Left renal cortex interstitium (tissue), 4 donors: ENCODE measurements at places on chromosomes 7 and 10.

DNA sequence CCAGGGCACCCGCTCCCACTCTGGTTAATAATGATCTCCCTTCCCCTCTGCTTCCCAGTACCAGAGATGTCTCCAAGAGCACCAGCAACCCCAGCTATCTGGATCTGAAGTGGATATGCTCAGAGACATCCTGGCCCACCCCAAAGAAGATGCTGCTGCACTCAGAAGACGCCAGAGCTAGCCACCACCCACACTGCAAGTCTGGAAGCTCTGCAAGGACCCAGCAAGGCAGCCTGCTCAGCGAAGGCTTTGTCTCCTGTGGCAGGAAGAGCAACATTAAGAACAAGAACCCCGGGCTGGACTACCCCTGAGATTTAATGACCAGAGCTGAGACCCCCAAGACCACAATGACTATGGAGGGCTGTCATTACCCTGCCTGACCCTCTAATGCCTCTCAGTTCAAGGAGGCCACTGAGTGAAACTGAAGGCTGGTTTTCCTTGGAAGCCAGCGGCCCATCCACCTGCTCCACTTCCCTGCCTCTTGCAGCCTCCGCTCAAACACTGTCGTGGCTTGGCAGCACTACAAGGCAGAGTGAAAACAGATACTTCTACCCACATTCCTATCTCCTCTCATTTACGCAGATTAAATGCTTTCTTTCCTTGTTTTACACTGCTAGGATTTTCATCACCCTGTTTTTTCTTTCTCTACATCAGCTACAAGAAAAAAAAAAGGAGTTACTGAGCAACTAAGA is 202.2 kb downstream of the SNX10 start:
- DNase-seq = no peak

- no peak for DNase-seq
Observed at GRCh38 chr7:47454069-47454973, 127.6 kb downstream of the TNS3 start.

DNA sequence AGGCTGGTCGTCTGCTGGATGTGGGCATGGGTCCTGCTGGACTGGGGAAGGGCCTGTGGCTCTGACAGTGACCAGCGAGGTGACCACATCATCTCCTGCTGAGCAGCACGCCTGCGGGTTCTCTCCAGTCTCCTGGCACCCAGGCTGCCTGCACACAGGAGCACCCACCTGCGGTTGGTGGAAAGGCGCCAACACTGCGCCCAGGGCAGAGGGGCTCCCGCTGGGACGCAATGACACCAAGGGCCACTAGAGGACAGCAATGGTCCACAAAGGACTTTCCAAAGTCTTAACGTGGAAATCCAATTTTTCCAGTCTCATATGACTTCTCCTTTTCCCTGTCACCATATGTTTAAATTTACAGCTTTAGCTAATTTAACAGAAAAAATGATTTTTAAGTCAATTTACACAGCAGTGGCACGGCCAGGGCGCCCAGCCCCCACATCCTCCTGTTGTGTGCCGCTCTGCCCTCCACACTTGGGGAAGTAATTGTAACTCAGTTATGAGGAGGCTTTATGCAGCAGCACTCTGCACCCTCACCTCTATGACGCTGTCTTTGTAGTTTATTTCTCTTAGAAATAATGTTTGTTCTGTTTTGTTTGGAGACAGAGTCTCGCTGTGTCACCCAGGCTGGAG is 38.1 kb downstream of the CFAP46 start:
- DNase-seq = no peak

DNA sequence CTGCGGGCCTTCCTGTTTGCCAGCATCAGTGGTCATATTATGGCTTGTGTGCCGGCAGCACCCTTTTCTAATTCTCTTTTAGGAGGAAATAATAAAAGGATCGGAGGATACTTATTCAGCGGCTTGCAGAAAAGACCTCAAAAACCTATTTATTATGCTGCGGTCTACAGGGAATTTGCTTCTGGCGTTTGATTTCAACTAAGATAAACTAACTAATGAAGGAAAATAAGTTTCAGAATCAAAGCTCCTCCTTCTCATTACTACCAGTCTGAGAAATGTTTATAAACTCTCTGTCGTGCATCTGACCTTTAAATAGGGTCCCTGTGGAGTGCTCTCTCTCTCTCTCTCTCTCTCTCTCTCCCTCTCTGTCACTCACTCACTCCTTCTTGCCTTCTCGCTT is 335.0 kb upstream of the GLI3 start:
- DNase-seq = no peak

DNA sequence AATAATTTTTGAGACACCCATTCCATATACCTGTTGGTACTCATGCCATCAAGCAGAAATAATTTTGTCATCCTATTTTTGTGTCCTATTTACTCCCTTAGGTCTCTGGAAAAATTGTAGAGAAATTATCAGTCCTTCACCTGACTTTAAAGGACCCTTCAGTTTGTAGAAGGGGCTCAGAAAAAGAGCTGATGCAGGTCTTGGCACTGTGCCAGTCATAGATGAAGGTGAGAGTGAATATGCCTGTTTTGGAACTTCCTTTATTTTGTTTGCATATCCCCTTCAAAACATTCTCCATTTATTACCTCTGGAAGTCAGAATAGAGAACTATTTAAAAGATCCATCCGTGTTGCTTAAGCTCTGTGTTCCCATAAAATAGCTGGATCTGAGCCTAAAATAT is 321.0 kb upstream of the TPK1 start:
- no peak for DNase-seq

GRCh38 chr10:71081912-71082311 is 130.5 kb upstream of the UNC5B start:
- DNase-seq = no peak

- DNase-seq = no peak
Observed at GRCh38 chr7:98785929-98786571, 83.8 kb downstream of the TMEM130 start.

DNA sequence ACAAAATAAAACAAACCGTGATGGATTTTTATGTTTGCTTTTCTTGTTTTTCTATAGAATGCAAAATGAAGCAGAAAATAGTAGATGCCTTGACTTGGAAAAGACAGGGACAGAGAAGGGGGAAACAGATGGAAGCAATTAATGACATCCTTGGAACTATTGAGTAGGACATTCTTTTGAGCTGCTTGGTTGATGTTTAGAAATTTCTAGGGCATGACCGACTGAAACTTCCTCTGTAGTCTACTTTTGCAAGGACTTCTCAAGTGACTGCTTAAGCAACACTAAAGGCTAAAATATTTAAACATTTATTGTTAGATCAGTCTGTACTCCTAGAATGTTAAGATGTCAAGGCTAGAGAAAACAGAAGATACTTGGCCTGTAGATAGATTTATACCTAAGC is 49.4 kb downstream of the VCL start:
- no peak for DNase-seq

DNA sequence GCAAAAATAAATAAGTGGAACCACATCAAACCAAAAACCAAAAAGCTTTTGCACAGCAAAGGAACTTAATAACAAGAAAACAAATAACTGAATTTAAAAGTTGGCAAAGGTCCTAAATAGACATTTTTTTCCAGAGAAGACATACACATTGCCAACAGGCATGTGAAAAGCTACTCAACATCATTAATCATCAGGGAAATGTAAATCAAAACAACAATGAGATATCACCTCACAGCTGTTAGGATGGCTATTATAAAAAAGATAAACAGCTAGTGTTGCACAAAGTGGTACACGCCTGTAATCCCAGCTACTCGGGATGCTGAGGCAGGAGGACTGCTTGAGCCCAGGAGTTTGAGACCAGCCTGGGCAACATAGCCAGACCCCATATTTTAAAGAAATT is 2.2 kb upstream of the SUN3 start:
- no peak for DNase-seq

GRCh38 chr10:58776568-58777318 is 264.1 kb downstream of the BICC1 start:
- no peak for DNase-seq

- DNase-seq = no peak
Observed at GRCh38 chr7:48525736-48526732, 354.8 kb downstream of the ABCA13 start.

GRCh38 chr7:109179601-109180000 is 609.9 kb downstream of the DNAJB9 start:
- DNase-seq = no peak

- no peak for DNase-seq
Observed at GRCh38 chr7:131947661-131948060, 391.2 kb upstream of the PODXL start.

GRCh38 chr10:70985824-70986622 is 97.7 kb upstream of the PCBD1 start:
- DNase-seq = no peak
